ENCODE measurements at places on chromosomes 7 and 10.

DNA sequence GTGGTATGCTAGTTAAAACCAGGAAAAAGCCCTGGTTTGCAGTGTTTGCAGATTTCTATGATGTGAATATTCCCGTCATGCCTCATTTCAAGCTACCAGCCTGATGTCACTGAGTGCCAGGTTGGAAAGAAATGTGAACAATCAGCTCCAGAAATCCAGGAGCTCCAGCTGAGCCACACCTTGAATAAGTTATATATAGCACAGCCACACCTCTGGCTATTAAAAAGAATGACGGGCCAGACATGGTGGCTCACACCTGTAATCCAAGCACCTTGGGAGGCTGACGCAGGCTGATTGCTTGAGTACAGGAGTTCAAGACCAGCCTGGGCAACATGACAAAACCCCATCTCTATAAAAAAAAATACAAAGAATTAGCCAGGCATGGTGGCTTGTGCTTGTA is 18.7 kb upstream of the SLF2 start:
- DNase-seq: no peak

- no peak for DNase-seq
Observed at GRCh38 chr7:30458311-30458710, 20.3 kb downstream of the NOD1 start.

- DNase-seq: no peak
Observed at GRCh38 chr7:93442478-93443224, 131.9 kb downstream of the CALCR start.

DNA sequence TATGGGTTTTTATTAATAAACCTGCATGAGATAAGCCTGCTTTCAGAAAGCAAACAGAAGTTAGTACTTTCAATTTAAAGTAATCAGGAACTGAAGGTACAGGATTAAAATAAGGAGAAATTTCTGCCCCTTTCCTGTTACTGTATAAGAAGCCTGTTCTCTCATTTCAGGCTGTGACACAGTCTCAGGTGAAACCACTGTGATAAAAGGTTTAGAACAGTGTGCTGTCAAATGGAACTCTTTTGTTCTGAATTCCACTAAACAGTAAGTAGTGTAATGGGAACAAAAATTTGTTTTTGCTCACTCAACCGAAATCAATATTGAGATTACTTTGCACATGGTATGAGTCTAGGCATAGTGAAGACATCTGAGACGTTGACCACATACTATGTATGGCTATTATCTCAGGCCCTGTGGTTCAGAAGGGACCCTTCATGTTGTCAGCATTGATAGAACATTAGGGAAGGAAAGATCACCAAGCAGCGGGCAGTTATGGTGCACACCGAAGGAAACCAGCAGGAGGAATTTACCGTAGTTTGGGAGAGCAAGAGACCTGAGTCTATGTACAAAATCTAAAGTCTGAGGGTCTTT is 14.9 kb downstream of the HEPACAM2 start:
- no peak for DNase-seq

GRCh38 chr10:85787393-85787792 is 579.2 kb downstream of the GRID1 start:
- DNase-seq: no peak

DNA sequence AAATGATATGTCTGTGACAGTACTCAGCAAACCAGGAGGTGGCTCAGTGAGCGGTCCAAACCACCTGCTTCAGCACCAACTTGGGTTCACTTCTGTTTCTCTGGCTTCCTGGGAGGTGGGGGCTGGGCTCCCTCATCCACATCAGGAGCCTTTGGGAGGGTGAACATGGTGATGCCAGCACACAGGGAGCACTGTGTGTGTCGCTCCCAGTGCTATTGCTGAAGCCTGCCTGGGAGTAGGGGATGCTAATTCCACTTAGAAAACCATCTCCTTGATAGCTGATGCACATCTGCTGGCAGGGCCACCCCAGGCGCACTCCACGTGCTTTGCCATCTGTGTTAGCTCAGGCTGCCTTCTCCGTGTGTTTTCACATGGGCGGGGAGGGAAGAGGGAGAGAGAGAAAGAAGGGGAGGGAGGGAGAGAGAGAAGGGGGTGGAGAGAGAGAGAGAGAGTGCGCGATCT is 58.0 kb downstream of the RAMP3 start:
- DNase-seq: no peak

GRCh38 chr10:29057822-29058331 is 231.0 kb upstream of the LYZL1 start:
- no peak for DNase-seq

- no peak for DNase-seq
Observed at GRCh38 chr10:43739161-43739560, 90.5 kb upstream of the ZNF32 start.

DNA sequence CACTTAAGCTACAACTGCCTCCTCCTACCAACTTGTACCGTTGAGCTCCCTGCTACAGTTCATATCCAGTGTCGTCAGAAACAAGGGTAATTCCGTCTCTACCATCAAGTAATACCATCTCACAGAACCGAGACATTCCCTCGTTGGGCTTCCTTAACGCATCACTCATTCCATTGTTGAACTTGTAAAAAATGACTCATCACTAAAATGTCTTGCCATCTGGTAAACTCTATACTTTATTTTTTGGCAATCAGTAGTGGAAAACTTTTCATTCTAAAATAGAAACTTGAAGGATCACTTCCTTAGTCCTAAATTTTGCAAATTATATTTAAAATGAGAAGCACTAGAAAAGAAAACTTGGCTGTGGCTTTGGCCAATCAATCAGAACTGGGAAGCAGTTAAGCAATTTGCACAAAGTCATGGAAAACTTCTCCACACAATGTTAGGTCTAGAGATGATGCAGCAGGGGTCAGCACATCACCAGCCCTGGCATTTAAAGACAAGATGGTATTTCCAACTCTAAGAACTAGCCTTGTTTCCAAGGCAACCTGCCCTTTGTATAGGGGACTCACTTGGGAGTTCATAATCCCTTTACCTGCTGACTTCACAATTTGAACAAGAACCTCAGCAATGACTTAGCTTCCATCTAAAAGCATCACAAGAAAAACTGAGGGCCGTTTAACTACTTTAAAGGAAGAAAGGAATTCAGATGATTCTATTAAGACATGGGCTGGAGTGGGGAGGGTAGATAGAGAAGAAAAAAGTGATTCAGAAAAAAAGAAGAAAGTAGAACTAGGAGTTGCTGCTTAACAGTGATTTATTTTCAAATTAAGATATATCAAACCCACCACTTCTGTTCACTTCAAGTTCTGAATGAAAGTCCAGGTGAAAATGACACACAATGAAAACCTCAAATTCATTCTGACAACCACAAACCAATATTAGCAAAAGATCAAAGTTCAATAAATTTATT is 288.1 kb downstream of the PARD3 start:
- no peak for DNase-seq

DNA sequence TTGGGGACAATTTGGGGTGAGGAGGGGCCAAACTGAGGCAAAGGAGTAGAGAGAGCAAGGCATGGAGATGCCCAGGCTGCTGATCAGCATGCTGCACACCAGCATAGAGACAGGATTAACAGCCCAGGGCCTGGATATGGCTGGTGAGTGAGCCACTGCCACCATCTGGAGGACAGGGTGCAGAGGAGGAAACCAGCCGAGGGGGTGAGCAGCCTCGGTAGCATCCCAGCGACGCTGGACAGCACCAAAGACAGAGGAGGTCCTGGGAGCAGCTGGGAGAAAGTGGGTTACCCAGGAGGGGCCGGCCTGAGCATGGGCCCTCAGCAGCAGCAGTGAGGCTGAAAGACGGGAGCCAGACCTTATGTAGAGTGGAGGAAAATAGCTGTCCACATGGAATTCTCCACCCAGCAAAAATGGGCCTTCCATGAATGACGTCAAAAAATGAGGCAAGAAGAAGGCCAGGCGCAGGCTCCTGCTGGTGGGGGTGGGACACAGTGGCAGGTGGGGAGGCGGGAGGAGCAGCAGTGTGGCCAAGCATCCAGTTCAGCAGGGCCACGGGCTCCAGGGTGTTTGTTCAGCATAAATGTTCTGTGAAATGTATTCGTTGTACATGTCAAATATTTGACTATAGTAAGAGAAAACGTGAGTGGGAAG is 16.7 kb downstream of the RET start:
- DNase-seq: no peak

GRCh38 chr7:99713995-99714570 is 20.9 kb downstream of the CYP3A7 start:
- DNase-seq: no peak

- DNase-seq: no peak
Observed at GRCh38 chr10:103506061-103506460, 12.6 kb downstream of the NEURL1 start.

GRCh38 chr10:117684046-117684610 is 141.6 kb downstream of the EMX2 start:
- DNase-seq: no peak

DNA sequence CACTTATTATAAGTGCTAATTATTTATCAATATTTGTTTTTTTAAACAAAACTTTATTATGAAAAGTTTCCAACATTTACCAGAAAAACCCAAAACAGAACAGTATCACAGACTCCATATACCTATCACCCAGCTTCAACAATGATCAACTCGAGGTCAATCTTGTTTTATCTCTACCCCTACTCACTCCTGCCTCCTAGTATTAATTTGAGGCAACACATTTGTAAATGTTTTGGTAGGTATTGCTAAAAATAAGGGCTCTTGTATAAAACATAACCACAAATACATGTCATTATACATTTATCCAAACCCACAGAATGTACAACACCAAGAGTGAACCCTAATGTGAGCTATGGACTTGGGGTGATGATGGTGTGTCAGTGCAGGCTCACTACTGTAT is 15.9 kb upstream of the CDH23 start:
- DNase-seq: no peak

- DNase-seq: no peak
Observed at GRCh38 chr7:150959739-150960734, 18.1 kb downstream of the KCNH2 start.

GRCh38 chr7:43938892-43939482 is 12.8 kb downstream of the UBE2D4 start:
- no peak for DNase-seq

GRCh38 chr10:49512121-49512809 is 26.7 kb downstream of the ERCC6 start:
- no peak for DNase-seq

- DNase-seq: no peak
Observed at GRCh38 chr7:110675383-110676103, 415.4 kb upstream of the LRRN3 start.

- DNase-seq: no peak
Observed at GRCh38 chr10:4125776-4126175, 340.8 kb upstream of the KLF6 start.

DNA sequence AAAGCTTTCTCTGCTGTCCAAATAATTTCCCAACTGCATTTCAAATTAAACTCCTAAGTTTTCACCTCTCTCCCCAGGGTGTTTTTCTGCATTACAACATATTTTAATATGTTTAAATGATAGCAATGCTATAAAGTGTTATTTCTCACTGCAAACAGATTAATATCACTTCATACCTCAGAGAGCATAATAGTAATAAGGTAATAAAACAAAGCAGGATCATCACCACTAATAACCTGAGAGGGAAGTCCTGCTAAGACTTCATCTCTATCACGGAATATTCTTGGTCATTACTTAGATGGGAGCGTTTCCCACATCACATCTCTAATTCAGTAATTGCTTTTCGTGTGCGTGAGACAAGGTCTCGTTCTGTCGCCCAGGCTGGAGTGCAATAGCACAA is 168.8 kb downstream of the PARD3 start:
- no peak for DNase-seq

GRCh38 chr10:123757853-123758252 is 91.7 kb downstream of the GPR26 start:
- DNase-seq: no peak

DNA sequence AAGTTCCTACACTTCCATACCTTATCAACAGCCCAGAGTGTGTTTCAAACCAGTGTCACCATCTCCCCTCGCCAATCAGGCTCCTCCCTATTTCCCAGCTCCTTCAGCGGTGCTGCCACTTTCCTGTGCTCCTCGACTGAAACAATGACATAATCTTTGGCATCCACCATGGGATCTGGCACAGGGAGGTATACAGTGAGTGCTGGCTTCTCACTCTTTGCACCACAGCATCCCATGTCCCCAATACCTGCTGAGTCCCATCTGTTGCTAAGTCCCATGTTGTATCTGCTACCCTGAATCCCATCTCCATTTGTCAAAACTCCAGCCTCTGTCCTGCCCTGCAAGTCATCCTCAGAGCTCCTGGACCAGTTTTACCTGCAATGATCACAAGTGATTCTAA is 15.4 kb downstream of the PAXIP1 start:
- no peak for DNase-seq

DNA sequence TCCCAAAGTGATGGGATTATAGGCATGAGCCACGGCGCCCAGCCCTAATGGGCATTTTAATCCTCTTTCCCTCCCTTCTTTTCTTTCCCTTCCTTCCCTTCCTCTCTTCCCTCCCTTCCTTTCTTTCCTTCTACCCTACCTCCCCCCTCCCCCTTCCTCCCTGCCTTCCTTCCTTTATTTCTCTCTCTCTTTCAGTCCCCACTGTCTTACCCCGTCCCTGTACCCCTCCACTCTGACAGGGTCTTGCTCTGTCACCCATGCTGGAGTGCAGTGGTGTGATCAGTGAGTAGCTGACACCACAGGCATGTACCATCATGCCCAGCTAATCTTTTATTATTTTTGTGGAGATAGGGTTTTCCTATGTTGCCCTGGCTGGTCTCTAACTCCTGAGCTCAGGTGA is 24.2 kb downstream of the LCOR start:
- DNase-seq: no peak

DNA sequence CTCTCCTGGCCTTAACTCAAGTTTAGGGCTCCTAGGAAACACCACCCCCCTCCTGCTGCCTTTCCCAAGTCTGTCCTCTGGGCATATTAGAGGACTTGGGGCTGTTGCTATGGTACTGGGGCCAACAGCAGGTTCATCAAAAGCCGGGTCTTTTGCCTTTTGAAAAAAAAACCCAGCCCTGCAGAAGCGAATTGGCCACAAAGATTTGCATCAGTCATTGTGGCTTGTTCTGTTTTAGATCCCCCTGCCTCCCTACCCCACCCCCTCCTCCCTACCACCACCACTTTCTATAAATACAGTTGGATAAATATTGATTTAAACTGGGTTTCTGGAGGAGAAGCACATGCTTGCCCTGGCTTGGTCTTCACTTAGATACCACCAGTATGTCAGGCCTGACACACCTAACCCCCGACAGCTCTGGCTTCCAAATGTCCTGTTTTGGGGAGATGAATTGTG is 7.0 kb downstream of the MXI1 start:
- no peak for DNase-seq

GRCh38 chr7:82542665-82543064 is 99.1 kb upstream of the CACNA2D1 start:
- DNase-seq: no peak

All from activated T-cell treated with anti-CD3 and anti-CD28 coated beads for 1 hour (primary cell).